Colonic mucosa (tissue), 4 donors: ENCODE measurements at places on chromosomes 3 and 15.

- peak overlapping the region; percentile 68 for H3K27ac ChIP-seq
- peak overlapping the region; percentile 53 for H3K4me3 ChIP-seq
- H3K4me1 ChIP-seq, result peaks cover 4% of the 10 kb centered on the region
- H3K27me3 ChIP-seq, result no peaks in the 10 kb centered on the region
These were observed 375 bp downstream of the HEG1 start for GRCh38 chr3:125055331-125055912.

DNA sequence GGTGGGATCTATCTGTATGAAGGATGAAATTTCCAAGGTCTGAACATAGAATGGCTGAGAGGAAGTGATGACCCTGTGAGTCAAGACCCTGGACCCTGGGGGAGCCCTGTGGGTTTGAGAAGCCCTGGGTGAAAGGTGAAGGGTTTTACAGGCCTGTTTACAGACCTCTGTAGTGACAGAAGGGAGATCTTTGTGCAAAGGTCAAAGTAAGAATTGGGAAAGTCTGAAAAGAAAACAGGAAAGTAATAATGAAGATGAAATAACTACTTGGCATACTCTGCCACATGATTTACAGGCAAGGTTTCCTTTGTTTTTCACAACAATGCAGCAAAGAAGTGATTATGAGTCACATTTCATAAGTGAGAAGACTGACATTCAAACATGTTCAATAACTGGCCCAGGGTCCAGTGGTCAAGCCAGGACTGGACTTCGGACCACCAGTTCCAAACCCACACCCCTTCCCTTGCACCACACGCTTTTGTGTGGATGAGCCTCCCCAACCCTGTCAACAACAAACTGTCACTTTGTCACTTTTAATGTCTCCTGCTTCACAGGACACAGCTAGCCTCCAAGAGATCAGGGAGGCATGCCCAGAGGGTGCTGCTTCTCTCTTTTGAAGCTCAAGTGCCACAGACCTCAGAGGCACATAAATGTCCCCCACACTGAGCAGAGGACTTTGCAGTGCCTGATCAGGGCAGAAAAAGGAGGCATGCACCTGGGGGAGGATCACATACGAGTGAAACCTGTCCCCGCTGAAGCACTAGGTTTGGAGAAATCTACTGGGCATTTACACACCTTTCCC lies 21.5 kb downstream of the CD86 start:
- no peaks in the 10 kb centered on the region for H3K4me1 ChIP-seq
- DNase-seq, result no peak
- H3K27ac ChIP-seq, result no peak overlapping the region
- no peaks in the 10 kb centered on the region for H3K36me3 ChIP-seq

DNA sequence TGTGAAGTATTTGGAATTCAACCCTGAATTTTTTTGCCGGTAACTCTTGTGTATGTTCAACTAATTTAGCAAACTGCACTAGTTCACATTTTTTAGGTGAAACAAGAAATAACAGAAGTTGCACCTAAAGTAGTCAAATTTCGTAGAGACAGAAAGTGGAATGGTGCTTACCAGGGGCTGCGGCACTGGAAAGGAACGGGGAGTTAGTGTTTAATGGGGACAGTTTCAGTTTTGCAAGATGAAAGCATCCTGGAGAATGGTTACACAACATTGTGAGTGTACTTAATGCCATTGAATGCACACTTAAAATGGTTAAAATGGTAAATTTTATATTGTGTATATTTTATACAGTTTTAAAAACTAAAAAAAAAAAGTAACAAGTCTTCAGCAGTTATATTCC lies 27.4 kb downstream of the PPARG start:
- no peaks in the 10 kb centered on the region for H3K27me3 ChIP-seq
- H3K4me1 ChIP-seq, result no peaks in the 10 kb centered on the region
- H3K4me3 ChIP-seq, result no peak overlapping the region
- no peaks in the 10 kb centered on the region for H3K36me3 ChIP-seq
- no peak overlapping the region for H3K27ac ChIP-seq

GRCh38 chr15:42819786-42820185 lies 82.9 kb upstream of the CDAN1 start:
- DNase-seq, result no peak
- no peak overlapping the region for H3K27ac ChIP-seq
- H3K4me1 ChIP-seq, result no peaks in the 10 kb centered on the region

DNA sequence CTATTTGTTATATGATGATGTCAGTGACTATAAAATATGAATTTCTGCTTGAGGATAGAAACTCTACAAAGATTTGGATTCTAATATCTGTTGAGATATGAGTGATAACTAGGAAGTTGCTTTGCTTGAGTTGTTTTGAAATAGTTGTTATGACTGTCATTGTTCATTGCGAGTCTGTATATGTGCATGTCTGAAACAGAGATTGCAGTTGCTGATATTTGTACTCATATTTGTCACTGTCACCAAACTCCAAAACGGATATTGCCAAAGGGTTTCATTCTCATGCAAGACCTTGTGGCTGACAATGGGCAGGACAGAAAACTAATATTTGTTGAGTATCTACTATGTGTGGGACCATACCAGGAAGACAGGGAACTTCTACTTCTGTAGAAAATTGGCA lies 240.2 kb downstream of the CD47 start:
- no peak overlapping the region for H3K4me3 ChIP-seq
- DNase-seq, result no peak
- H3K27ac ChIP-seq, result no peak overlapping the region
- no peaks in the 10 kb centered on the region for H3K36me3 ChIP-seq
- H3K27me3 ChIP-seq, result no peaks in the 10 kb centered on the region
- no peaks in the 10 kb centered on the region for H3K4me1 ChIP-seq

DNA sequence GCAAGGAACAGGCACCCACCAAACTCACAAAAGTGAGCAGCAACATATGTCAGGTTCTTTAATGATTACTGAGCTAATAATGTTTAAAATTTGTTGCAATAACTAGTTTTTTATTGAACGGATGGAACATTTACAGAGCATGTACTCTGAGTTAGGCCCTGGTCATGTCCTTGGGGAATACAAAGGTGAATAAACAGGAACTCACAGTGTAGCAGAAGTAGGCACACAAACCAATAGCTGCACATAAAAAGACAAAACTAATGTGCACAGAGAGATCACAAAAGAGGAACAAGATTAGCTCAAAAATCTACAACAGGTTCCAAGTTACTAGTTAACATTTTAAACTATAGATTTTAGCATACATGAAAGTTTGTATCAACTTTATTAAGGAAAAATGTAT lies 505.3 kb upstream of the PPP2R3A start:
- DNase-seq, result no peak
- no peaks in the 10 kb centered on the region for H3K36me3 ChIP-seq
